Inflammatory macrophage treated with lipopolysaccharide for 4 hours (primary cell): ENCODE measurements at places on chromosomes 2 and 18.

DNA sequence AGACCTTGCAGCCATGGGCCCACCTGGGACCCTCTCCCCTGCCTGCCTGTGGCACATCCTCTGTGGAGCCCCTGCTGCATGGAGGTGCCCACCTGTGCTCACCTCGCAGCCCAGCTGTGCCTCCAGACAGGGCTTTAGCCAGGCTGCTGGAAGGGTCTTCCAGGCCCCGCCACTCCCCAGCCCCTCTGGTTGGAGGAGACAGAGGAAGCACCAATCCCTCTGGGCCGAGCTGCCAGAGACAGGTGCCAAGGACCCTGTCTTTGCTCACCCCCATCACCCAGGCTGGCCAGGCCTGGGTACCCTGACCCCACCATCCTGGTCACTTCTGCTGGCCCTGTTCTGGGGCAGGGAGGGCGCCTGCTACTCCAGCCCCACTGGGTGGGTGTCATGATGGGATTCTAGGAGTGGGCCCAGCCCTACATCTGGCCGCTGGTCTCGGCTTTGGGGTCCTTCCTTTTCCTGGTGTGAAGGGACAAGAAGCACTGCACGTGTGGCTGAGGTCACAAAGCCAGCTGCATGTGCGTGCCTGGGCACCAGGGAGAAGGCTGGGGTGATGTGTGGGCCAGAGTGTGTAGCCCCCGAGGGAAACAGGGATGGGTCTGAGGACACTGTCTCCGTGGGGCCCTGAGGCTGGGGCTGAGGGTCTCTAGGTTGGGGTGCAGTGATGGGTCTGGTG, 9.3 kb upstream of the NEU4 start:
- DNase-seq = no peak

DNA sequence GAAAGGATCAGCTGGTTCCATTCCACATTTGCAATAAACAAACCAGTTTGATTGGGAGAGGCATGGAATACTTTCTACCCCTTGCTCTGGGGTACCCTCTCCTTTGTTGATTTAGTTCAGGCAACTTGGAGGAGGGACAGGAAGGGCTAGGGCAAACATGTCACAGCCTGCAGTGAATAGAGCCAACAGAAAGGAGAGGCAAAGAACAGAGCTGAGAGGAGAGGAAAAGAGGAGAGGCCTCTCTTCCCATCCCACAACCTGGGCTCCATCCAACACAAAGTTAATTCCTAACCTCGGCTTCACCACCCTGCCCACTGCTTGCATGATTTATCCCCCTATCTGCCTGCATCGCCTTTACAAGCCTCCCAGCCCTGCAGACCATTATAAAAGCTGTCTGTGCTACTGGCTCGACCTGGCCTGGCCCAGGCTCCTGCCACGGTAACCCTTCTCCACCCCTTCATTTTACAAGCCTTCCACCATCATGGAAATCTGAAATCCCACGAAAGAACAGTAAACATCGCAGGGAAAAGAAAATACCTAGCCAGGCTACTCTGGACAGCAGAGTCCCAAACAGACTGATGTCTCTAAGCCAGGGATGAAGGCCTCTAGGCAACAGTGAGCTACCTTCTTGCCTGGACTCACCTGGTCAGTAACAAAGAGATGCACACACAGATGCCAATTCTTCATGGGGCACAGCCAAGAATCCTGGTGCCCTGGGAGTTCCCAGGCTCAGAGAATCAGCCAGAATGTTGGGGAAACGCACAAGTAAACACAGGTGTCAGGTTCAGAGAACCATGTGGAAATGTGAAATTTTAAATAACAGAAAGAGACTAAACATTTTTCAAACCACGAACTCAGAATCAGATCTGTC, 43.6 kb downstream of the NHEJ1 start:
- no peak for DNase-seq

- no peak for DNase-seq
These were observed 199.1 kb upstream of the NRXN1 start for GRCh38 chr2:51231071-51231470.

- DNase-seq = no peak
These were observed 37.5 kb upstream of the PTH2R start for GRCh38 chr2:208369091-208369490.

DNA sequence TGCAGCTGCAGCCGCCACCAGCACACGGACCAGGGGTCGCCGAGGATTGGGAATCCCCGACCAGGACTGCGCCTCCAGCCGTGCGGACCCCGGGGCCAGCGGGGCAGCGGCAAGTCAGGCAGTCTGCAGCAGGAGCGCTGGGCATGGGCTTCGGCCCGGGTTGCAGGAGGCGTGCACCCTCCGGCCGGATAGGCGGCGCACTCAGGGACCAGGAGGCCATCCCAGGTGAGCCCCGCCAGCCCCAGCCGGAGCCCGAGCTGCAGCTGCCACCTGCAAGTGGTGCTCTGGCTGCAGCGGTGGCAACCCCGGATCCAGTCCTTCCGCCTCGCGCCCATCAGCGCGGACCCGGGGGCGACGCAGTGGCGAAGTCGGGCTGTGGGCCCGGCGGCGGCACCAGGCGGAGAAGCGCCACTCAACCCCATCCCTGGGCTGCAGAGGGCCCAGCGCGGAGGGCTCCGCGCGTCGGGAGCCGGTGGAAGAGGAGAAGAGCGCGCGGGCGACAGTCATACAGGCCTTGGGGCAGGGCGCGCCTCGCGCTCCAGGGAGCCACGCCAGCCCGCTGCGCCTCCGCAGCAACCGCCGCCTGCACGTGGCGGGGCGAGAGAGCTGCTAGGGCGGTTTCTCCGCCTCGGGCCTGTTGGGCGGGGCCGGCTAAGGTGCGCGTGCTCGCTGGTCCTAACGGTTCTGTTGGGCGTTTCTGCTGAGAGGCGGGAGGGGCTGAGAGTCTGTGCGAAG, 73.8 kb downstream of the RPIA start:
- DNase-seq = no peak
